Fibroblast of skin of left biceps (primary cell): ENCODE measurements at places on chromosomes 2 and 18.

DNA sequence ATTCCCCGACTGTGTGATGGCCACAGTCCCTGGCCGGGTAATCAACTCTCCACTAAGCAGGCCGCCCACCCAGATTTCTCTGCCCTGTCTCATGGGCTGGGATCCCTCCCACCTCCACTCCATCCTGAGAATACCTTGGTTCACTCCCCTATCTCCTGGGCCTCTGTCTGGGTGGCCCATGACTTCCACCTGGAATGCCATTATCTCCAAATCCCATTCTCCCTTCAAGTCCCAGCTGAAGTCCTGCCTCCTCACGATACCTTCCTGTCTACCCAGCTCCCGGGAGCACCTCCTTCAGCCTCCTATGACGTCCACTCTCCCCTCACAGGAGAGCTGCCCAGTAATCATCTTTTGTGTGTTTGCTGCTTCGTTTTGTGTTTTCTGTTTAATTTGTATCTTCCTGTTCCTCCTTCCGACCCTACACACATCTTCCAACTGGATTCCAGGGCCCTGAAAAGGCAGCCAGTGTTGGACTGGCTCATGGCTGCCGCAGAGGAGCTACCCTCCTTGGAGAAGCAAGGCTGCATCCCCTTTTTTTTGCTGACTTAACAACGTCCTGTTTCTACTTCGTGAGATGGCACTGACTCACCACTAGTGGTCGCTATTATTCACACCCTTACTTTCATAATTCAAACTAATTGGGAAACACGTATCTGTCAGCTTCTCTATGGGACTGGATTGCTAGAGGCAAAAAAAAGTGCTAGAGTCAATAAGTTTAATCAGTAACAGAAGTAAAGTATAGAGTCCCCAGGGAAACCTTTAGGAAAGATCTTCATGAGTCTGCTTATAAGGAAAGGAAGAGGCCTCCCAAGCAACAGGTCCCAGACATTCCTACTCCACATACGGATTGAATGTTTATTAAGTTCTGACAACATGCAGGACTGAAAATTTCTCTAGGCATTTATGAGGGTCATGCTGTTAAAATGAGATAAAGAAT, 171.9 kb upstream of the GATA6 start:
- peak; percentile 6 for DNase-seq

GRCh38 chr2:48527226-48527885, 2.6 kb upstream of the STON1 start:
- no peak for DNase-seq

GRCh38 chr18:76275727-76276313, 219.2 kb downstream of the ZNF516 start:
- no peak for DNase-seq

DNA sequence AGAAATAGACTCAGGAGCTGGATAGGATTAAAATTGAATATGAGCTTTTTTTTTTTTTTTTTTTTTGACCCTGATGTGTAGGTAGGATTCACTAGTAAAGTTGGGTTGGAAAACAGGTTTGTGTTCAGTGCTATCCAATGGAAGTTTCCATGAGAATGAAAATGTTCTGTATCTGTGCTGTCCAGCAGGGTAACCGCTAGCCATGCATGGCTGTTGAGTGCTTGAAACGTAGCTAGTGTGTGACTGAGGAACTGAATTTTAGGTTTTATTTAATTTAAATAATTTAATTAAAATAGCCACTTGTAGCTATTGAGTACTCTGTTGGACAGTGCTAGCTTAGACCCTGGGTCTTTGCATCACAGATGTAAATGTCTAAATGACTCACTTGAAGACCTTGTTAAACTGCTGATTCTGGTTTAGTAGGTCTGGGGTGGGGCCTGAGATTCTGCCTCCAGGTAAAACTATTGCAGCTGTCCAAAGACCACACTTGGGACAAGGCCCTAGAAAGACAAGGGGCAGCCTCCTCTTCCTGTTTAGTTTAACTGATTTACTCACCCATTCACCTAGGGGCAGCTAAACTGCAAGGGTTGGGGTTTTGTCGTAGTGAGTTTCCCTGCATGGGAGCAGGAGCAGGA, 84.7 kb upstream of the STON1 start:
- DNase-seq: no peak

GRCh38 chr2:129702416-129703176, 276.9 kb upstream of the RAB6C start:
- DNase-seq: no peak

DNA sequence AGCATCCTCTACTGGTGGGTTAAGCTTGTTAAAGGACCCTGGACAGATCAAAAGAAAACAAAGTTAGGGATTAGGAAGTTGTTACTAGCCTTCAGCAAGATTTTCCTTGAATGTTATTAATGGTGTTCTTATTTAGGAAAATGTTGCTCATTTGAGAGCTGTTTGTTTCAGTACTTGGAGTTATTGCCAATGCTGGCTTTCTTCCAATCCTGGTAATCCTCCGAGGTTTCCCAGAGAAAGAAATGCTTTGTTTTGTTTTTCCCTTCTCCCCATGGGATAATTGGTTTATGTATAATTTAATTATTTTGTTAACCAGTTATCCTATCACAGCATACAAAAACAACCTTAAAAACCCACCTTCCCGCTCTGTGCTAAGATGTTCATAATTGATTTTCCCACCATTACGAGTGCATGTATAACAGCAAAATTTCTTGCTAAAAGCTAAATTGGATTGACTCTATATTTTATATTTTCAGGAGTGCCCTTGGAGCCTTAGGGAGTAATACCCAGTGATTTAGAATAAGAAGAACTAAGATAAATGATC, 79.8 kb downstream of the MGAT5 start:
- DNase-seq: no peak

DNA sequence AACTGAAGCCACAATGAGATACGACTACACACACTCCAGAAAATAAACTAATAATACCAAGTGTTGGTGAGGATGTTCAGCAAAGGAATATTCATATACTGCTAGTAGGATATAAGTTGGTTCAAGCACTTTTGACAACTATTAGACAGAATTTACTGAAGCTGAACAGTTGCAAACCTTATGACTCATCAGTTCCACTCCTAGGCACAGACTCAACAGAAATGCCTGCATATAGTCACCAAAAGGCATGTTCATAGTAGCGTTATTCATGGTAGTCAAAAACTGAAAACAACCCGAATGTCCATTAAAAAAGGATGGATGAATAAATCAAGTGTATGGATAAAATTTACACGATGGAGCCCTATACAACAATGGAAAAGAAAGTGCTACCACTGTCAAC, 232.0 kb downstream of the ANAPC1 start:
- no peak for DNase-seq

DNA sequence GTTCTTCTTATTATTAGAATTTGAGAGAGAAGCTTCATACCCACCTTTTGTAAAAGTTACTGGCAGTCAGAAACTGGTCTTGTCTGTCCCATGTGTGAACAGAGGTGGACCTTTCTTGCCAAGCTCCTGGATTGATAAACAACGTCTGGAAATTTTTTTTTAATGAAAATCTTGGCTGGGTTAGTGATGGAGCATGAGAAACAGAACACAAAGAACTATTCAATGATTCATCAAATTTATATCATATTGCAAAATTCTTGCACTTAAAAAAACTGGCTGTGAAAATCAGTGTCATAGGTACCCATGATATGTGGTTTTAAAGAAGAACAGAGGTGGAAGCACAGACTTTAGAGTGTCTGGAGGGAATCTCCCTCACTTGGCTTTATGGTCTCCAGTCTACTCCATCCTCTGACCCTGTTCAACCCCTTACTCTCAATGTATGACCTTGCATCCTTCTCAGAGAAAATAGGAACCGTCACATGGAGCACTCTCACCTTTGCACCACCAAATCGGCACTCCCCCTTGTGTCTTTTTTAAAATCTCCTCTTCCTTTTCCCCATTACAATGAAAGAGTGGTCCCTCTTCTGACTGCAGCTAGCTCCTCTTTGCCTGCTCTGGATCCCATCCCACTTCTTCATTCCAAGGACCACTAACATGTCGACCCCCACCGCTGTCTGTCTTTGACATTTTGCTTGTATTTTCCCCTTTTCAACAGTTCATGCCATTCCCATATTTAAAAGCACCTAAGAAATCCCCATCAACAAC, 58.2 kb downstream of the COPS8 start:
- no peak for DNase-seq

DNA sequence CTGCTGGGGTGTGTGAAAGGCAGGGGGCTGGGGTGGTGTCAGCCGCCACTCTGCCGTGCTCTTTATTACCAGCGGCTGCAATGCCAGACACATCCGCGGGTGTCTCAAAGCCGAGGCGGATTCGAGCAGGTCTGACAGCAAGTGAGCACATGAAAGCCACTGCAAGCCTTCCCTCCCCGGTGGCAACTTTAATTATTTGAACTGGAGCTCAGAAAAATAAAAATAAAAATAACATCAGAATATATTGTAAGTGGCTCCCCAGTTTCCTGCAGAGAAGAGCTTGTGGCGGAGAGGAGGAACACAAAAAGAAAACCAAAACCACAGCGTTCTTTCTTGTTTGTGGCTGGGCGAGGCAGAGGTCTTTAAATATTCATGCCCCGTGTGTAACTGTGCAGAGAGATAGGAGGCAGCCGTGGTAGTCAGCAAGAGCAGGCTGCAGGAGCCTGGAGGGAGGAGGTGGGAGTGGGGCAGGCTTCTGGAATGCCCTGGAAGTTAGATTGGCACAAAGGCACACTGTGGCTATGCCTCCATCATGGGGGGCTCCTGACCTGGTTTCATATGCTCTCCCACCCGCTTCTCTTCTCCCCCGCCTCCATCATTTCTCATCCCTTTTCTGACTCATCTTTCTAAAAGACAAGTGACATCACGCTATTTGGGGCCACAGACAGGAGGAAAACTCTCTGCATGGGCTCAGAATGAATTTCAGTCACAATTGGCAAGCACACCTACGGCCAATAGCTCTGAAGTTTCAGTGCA, 199.8 kb downstream of the CLIP4 start:
- no peak for DNase-seq

- DNase-seq: no peak
These were observed 169.0 kb upstream of the PKDCC start for GRCh38 chr2:41878716-41879234.

DNA sequence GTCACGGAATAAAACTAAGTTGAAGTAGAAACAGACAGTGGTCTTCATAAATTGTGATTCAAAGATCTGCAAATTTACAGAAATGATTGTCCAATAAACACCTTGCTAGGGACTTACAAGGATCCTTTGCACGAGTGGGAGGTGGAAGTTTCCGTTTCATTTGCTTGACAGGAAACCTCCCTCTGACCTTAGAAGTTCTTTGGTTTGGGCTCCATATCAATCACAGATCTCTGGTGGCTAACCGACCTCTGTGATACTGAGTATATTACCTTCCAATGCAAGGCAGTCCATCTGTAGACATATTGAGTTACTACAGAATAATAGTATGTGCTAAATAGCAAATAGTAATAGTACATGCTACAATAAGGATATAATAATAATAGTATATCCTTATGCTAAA, 33.7 kb upstream of the RNF152 start:
- no peak for DNase-seq

- DNase-seq: no peak
These were observed 861 bp upstream of the SEMA4C start for GRCh38 chr2:96870626-96871255.

DNA sequence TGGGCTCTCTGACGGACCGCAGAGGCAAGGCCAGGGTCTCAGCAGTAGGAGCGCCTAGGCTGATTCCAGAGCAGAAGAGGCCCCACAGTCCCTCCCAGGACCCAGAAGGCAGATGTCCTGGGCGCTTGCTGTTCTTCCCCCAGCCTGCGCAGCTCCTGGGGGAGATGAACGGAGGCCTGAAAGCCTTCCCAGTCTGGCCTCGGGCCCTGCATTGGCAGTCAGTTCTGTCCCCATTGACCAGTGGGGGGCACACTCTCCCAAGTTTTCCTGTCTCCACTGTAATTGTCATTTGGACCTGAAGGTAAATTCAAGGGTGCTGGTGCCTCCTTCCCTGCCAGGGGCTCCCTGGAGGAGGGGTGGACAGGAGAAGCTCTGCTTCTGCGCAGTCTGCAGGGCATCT, 345.7 kb downstream of the CYP26B1 start:
- DNase-seq: no peak

- no peak for DNase-seq
These were observed 118.4 kb downstream of the GLI2 start for GRCh38 chr2:120854014-120854620.

- no peak for DNase-seq
These were observed 89.1 kb upstream of the RIOK3 start for GRCh38 chr18:23363865-23364570.

DNA sequence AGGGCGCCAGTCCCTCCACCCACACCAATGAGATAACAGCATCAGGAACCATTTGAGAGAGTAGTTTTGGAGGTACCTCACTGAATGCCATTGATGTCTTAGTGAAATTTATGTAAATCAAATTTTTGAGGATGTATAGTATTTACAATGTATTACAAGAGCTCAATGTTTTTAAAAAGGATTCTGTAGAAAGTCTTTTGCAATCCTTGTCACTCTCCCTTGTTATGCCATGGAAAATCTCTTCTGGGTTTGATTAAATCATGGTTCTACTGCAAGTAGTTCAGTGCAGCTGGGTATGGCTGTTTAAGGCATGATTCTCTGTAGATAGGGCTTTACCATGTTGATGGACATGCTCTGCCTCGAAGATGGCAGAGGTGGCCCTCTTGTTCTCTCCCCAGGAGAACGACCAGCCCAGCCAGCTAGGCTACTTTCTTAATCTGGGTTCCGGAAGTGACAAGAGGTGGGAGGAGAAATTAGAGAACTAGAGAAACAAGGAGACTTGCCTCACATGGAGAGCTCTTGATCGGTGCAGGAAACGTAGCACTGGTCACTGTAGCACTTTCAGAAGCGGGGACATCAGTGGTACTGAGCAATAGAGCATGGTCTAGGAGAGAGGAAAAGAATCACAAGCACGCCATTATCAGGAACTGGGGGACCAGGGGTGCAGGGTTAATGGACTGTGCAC, 202.7 kb downstream of the CLIP4 start:
- DNase-seq: no peak

DNA sequence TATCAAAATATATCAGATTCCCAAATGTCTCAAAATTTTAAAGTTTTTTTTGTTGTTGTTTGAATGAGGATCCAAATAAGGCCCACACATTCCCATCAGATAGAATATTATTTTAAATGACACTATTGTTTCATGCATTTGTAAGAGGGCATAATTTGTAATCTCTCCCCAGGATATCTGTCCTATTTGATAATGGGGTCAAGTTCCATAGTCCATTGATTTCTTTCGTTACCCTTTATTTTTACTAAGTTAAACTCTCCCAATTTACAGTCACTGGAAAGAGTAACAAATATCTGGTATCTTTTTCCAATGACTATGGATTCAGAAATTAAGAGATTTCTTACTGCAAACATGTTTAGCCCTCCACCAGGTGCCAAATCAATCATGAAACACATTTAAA, 32.4 kb downstream of the INO80C start:
- DNase-seq: no peak

- no peak for DNase-seq
These were observed 115.8 kb upstream of the CWC22 start for GRCh38 chr2:180122874-180123273.

GRCh38 chr2:78701546-78701945, 324.0 kb upstream of the REG3G start:
- no peak for DNase-seq

- DNase-seq: no peak
These were observed 18.5 kb downstream of the TRAF3IP1 start for GRCh38 chr2:238338710-238339394.

- no peak for DNase-seq
These were observed 59.0 kb downstream of the CCDC68 start for GRCh38 chr18:54900290-54900689.

GRCh38 chr2:57720728-57721627, 325.6 kb upstream of the VRK2 start:
- DNase-seq: peak; percentile 36
